Stimulated activated naive CD8-positive, alpha-beta T cell treated with anti-CD3 and anti-CD28 coated beads, Interleukin-15, Interleukin-2, amounts not matched to agents 100 U/mL and 50 U/mL, for 24 hours (primary cell): ENCODE measurements at places on chromosomes 13 and 19.

DNA sequence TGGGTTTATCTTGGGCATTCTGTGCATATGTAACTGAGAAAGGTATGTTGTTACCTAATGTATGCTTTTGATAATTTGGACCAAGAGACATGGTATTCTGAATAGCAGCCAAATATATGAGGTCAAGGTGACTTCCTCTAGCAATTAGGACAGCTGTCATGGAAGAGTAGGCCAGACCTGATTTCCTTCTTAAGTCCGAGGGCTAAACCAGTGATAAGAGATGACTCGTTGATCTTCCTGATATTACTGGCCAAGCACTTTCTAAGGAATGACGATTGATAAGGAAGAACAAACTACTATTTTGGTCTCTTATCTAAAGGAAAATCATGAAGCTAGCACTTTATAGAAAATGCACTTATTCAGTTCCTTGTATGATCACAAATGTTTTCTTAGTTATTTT, 42.7 kb downstream of the ARHGAP35 start:
- DNase-seq, result no peak

- peak; percentile 93 for DNase-seq
Observed at GRCh38 chr19:12777217-12778016, 2.1 kb upstream of the HOOK2 start.

DNA sequence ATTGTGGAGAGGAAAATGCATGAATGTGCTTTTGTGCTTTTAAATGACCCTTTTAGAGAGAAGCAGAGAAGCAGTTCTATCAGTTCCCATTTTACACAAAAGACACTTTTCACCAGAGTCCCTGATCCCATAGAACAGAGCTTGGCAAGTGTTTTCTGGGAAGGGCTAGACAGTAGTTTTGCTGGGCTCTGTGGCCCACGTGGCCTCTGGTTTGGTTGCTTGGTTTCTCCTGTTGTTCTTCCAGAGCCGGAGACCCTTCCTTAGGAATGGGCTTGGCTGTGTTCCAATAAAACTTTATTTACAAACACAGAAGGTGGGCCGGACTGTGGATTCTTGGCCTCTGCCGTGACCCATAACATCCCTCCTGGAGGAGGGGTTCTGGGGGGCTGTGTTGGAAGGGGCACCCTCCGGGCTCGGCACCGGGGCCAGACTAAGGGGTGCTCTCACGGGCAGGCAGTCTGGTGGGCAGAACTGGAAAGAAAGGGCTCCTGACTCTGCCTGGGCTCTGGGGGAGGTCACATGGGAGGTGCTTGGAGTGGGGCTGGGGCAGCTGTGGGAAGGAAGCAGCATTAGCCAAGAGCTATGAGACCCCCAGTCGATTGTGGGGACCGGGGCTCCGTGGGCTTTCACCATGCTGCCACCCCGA, 3.2 kb downstream of the SPPL2B start:
- DNase-seq, result no peak

GRCh38 chr19:406971-407510, 1.9 kb downstream of the C2CD4C start:
- DNase-seq, result no peak

DNA sequence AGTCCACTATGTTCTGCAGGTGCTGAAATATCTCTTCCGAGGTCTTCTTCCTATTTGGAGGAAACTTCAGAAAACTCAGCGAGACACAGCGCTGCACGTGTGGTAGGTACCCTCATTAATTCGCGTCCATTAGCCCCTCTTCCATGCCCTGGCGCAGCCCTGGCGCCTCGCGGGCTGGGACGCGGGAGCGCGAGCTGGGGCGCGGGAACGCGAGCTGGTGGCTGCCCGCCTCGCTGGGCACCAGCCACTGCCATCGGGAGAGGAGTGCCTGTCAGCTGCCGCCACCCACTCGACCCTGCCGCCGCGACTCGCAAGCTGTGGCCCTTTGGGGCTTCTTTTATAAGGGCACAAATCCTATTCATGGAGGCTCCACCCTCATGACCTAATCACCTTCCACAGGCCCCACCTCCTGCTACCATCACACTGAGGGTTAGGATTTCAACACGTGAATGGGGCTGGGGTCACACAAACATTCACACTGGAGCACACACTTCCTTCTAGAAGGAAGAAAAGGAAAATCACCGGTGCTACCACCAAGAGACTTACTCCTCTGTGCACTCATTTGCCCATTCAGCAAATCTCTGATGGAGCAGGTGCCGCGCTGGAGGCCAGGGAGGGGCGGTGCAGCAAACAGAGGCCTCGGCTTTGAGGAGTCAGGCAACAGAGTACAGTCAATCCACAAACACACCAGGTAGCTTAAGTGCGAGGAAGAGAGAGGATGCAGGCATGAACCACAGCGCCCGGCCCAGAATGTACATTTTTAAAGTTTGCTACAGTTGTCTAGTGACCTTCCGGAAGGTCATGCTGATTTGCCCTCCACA, 43.0 kb upstream of the LATS2 start:
- DNase-seq, result no peak
